ENCODE measurements at places on chromosomes 11 and 22.

DNA sequence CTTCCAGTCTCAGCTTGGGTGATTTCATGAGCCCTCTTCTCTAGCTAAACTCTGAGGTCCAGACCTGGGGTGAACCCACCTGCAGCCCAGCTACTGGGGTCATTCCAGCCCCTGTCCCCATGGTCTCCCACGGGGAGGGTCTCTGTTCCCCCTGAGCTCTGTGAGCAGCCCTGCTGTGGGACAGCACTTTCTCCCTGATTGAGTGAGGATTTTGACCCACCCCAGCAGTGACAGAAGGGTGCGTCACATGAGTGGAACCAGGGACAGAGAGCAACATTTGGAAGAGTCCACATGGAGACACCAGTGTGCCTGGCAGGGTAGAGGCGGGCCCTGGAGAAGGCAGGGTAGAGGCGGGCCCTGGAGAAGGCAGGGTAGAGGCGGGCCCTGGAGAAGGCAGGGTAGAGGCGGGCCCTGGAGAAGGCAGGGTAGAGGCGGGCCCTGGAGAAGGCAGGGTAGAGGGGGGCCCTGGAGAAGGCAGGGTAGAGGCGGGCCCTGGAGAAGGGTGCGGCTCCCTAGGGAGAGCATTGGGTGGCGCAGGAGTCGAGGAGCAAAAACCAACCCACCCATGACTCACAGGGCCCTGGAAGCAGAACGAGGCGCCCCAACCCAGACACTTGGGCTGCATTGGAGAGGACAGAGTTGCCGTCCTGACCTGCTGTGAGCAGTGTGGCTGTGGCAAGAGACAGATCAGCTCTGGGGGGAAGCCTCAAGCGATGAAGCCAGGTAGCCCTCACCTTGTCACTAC is 227.7 kb upstream of the B3GAT1 start:
- DNase-seq, result no peak

GRCh38 chr11:80778941-80779340 is 1338.1 kb upstream of the TENM4 start:
- DNase-seq, result no peak

- no peak for DNase-seq
These were observed 7.2 kb upstream of the BID start for GRCh38 chr22:17781319-17782031.

DNA sequence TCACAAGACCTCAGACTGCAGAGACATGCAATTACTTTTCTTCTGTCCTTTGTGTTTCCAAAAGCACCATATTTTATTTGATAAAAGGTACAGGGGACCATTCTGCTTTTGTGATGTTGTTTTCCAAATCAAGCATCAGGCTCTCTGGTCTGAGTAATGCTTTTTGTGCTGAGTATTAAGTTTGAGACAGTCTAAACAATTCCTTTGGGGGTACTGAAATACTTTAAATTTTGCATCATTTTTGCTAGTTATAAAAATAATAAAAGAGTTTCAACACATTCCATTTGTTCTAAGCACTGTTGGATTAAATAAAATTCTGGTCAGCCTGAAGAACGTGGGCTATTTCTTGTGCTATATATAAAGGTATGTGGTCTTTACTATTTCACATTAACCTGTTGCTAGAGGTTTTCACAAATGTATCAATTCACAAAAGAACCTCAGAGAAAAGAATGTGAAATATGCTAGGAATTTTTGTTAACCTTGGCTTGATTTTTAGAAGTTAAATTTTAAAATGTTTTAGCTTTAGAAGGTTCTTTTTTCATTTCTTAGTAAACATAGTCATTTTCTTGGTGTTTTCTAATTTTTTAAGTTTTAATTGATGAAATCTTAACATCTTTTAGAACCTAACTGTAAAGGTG is 61.6 kb downstream of the C22orf31 start:
- DNase-seq, result no peak

- DNase-seq, result no peak
These were observed 24.1 kb downstream of the APOL3 start for GRCh38 chr22:36136475-36136874.

DNA sequence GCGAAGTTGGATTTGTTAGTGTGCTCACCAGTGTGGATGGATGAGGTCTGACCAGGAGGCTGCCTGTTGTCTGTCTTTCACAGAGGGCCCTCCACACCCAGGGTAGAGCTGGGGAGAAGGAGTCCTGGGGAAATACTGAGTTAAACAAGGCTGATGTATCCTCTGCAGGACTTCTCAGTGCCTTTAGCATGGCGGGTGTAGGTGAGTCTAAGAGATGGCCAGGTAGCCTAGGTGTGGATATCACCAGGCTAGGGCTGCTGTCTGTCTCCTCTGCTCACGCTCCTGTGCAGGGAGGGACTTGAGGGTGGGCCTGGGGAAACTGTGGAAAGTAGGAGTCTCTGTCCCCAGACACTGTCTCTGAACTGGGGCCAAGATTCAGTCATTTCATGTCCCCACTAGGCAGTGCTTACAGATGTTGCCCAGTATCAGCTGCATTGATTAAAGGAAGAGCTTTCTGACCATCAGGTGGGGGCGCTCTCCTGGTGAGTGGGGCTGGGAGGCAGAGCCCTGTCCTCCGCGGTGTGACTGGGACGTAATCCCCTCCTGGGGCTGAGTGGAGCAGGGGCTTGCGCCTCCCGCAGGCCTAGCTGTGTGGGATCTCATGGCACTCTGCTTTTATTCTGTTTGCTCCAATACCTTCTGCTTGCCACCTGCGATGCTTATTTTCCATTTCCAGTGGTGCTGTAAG is 35.5 kb upstream of the CCDC188 start:
- DNase-seq, result peak; percentile 61

- no peak for DNase-seq
These were observed 690.4 kb upstream of the CHORDC1 start for GRCh38 chr11:90913131-90913668.

DNA sequence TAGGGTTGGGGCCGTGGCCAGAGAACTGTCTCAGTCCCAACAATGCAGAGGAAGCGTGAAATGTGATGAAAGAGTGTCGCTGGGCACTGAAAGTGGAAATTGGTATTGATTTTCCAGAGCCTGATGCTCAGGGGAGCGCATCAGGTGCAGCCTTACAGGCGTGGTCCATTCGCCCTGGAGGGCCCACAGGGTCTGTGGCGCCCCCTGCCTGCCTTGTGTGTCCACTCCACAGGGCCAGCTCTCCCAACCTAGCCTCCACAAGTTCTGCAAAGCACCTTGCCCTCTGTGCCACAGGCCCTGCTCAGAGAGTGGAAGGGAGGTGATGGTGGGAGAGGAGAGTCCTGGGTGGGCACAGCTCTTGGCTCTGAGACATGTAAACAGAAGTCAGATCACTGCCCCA is 54.9 kb upstream of the LMO1 start:
- DNase-seq, result no peak

- DNase-seq, result no peak
These were observed 2.4 kb upstream of the RBM14 start for GRCh38 chr11:66614073-66614472.

DNA sequence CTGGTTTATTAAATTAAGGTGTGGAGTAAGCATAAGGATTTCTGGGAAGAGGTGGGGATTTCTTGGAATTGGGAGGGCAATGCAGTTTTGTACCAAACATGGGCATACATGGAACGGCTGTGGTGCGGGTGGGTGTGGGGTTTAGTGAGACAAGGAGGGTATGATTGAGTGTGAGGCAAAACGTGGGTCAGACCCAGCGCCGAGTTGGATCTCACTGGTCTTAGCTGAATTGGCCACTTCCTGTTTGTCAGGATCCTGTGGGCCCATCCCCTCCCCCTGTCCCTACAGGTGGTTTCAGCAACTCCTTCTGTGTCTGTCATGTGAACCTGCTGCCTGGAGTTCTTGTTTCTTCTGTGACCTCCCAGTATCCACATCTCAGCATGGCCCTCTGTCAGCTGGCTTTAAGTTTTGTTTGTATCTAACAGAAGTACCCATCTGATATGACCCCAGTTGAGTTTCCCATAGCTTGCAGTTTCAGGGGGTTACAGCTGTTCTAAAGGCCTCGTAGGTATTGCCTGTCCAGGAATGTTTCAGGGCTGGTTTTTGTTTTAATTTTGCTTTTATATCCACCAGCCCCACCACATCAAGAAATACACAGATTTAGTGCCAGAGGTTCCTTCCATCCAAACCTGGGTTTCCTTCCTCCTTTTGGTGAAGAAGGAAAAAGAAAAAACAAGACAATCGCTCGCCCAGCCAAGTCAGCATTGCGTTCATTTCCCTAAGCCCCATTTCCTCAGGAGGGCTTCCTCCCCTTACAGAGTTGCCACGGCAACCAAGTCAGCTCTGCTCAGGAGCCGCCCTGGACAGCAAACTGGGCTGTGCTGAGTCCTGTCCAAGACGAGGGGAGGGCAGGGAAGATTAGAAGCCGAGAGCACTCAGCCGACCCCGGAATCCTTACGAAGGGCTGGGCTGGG is 6.0 kb downstream of the APOL1 start:
- no peak for DNase-seq

DNA sequence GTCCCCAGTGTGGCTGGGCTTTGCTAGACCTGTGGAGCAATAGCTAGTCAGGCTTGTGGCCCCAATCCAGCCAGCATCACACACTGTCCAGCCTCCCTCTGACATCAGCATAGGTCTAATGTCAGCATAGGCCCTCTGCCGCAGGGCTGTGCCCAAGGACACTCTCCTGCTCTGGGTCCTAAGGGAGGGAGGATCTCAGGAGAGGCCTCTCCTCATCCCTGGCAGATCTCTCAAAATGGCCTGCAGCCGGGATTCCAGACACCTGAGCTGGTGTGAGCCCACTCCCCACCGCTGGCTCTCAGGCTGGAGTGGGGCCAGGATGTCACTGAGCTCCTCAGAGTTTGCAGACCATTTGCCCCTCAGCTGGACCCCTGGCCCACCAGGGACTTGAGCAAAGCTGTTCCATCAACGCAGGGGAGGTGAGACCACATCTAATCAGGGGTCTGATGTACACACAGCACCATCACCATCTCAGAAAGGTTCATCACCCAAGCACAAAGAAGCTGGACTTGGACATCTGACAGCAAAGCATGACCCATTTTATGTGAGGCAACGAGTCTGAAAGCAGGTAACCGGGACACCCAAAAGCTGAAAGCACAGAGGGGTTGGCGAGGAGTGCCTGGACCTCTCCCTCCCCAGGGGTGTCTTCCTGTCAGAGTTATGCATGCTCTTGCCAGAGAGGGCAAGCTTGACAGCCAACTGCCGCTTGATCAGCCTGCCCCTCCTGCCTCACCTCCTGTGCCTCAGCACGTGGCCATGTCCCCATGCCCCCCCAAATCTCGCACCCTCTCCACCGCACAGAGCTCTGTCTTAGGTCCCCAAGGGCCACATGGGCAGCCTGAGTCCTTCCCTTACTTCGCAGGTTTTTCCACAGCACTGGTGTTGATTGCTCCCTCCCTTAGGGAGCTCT is 69.7 kb upstream of the SEPTIN5 start:
- DNase-seq, result no peak

DNA sequence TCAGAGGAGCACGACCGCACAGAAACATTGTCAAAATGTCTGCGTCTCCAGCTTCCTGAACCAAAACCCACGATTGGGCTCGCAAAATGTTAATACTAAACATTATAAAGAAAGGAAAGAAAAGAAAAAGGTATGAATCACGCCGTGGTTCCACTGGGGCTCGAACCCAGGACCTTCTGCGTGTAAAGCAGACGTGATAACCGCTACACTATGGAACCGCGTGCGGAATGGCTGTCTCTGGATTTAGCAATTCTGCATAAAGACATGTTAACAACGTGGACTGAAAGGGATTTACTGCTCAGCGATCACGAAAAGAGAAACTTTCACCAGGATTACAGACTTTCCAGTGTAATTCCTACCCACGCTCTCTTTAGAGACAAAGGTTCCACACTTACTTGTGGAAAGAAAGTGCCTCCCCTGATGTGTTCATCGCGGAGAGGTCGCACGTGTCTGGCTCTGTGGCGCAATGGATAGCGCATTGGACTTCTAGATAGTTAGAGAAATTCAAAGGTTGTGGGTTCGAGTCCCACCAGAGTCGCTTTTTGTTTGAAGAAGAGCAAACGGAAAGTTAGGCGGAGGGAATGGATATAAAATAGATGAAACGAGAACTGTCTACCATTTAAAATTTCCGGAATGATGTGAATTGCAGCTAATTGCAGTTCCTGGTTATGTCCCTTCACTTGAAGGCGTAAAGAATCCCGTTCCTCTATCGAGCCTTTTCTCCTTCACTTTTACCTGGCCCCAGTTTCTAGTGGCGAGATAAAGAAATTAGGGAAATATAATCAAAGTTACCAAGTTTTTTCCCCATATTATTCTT is 39.7 kb downstream of the OR4D9 start:
- peak; percentile 86 for DNase-seq

GRCh38 chr11:10122326-10123197 is 171.5 kb downstream of the SBF2 start:
- DNase-seq, result no peak

GRCh38 chr11:80502511-80502910 is 1061.7 kb upstream of the TENM4 start:
- DNase-seq, result no peak

GRCh38 chr11:73152861-73153483 is 10.9 kb upstream of the FCHSD2 start:
- no peak for DNase-seq

GRCh38 chr22:40966726-40967085 is 15.5 kb downstream of the RBX1 start:
- no peak for DNase-seq

DNA sequence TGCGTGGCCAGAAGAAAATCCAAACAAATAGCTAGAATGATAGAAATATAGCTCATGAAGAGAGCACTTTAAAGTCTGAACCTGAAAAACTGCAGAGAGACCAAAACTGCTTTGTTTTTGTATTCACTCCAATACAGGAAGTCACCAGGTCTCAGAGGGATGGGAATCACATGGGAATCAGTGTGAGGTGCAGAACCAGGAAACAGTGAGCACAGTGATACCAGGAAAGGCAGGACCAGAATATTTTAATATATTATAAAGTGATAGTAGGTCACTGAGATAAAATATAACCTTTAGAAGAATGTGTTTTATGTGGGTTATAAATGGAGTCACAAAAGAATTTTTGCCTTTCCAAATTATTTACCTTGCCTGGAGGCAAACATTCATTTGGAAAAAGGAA is 277.3 kb downstream of the CASP12 start:
- no peak for DNase-seq

- peak; percentile 44 for DNase-seq
These were observed 419.4 kb downstream of the MN1 start for GRCh38 chr22:27381960-27382742.

- no peak for DNase-seq
These were observed 12.9 kb downstream of the RELT start for GRCh38 chr11:73389134-73389525.

DNA sequence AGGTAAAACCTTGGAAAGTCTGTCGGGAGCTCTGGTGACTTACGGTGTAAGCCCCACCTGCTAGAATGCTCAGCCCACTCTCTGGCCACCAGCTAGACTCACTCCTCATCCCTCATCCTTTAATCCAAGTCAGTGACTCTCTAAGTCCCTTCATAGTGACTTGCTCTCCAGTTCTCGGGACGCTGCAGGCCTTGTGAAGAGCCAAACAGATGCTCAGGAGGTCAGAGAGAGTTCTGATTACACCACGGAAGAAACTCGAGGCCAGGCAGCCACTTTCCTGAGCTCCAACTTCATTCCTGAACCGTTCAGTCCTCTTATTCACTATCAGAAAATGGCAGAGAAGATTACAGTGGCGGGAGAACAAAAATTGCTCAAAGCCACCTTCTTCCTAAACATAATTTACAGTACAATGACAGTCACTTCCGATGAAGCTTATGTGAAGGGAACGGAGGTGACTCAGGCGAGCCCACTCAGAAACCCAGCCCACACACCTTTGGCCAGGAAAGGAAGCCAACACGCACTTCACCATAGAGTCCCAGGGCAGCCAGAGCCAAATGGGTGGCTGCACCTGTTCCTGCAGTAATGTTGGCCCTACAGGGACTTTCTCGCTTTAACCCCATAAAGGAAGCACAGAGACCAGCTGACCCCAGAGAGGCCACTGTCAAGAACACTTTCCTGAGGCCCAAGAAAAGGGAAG is 100.4 kb downstream of the GALNT18 start:
- DNase-seq, result no peak

All from H1 (cell line).